ENCODE measurements at places on chromosomes 5 and 9. TPM values are rescaled to one million over a fixed set of nuclear protein-coding genes. Genes with fewer than 3 reads are reported as not detected.

RXFP3 gene
- not detected for total RNA-seq

- no peak for DNase-seq
These were observed 44.4 kb downstream of the ACTBL2 start for GRCh38 chr5:57437976-57438805.

TOR4A gene
- 9.8 TPM for total RNA-seq

GRCh38 chr9:93713716-93714115 is 137.3 kb downstream of the PHF2 start:
- no peak for DNase-seq

DNA sequence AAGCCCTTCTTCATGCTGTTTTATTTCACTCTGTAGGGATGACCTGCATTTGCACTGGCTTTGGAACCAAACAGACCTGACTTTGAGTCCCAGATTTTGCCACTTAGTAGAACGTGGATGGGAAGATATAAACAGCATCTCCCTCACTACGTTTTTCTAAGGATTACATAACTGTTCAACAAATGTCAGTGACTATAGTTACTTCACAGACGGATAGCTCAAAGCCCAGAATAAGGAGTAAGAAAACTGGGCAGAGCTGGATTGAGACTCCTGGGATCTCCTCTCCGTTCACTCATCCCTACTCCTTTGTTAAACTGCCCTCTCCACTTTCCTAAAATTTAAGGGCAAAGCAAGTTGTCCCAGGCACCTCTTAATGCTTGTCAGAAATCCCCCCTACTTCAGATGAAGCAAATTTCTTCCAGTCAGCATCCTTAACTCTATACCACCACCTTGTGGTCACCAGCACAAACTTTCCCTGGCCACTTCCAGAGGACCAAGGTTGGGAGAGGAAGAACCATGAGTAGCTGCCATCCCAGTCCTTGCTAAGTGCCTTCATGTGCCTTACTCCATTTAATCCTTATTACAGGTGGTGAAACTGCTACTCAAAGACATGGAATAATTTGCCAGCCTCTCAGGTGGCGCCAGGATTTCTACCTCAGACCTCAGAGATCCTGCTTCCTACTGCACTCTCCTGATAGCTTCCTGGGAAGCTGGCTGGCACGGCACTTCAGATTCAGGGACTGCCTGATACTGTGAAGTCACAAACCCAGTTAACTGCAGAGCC is 38.4 kb downstream of the EGR1 start:
- DNase-seq = no peak

SLC2A6 gene
- 4.4 TPM for total RNA-seq

- no peak for DNase-seq
These were observed 69.6 kb downstream of the C9 start for GRCh38 chr5:39294736-39295135.

NUTM2F gene
- not detected for total RNA-seq

DNA sequence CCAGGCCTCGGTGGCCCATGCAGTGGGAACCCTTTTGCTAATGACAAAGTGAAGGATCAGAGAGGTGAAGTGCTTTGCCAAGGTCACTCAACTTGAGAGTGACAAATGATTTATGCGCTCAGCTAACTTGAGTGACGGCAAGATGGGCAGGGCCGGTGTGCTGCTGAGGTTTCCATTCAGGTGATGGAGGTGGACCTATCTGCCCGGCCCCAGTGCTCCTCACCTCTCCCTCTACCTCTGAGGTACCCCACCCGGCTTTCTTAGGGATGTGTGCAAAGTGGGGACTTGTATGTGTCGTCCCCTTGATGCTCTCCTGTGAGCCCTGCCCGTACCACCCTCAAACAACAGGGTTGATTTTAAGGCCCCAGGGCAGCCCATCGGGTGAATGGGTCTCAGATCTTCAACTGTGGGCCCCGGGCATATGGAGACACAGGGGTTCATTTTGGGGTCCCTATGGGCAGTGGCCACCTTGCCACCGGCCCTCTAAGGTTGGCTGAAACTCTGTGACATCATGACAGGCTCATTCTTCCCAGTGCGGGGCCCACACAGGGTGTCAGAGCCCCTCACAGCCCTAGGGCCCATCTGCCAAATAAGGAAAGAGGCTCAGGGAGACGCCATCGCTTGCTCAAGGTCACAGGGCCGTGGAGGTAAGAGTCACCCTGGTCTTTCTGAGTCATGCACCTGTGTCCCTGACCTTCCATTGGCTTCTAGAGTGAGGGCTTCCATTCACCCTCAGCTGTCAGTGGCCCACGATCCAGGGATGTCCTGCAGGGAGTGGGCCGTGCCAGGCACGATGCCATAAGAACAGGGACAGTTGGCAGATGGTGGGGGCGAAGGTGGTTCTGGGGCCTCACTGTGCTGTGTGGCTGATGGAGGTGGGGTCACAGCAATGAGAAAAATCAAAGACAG is 170.6 kb upstream of the MVB12B start:
- DNase-seq = no peak

DNA sequence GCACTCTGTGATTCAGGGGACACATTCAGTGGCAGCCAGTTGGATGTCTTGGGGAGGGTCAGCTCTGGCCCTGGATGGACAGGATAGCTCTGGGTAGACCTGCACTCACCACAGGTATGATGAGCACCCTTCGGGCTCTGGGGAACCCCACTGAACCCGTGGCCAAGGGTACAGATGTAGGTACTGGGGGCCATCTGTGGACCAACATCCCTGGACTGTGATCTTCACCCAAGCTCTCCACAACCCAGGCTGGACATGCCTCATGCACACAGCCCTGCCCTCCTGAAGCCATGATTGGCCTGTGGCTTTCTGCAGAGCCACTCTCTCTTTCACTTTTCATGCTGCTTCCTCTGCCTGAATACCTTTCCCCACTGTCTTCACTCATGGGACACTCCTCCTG is 15.6 kb upstream of the ACSL6 start:
- DNase-seq = no peak

DNA sequence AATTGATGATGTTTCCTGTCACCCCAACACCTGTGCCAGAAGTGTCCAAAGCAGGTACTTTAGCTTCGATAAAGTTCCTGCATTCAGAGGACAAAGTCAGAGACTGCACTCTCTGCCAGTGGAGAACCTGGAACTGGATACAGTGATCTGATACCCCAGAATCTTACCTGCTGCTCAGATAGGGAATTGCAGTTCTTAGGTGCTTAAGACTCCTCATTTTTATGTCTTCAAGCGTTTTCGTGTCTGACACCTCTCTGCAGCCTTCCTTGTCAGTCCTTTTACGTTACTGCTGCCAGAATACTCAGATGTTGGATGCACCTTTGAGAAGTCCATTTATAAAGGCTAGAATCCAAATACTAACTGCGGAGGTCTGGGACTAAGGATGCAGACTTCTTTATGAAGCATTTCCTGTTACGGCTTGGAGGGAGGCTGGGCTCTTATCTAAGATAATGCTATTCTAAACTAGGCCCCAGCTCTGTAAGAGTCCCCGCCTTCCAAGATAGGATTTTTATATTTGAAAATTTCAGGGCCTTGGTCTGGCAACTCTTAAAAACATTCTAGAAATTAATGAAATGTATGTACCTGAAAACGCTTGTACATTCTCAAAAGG is 1.9 kb downstream of the ISOC1 start:
- no peak for DNase-seq

GFRA3 gene
- 1.3 TPM for total RNA-seq

DNA sequence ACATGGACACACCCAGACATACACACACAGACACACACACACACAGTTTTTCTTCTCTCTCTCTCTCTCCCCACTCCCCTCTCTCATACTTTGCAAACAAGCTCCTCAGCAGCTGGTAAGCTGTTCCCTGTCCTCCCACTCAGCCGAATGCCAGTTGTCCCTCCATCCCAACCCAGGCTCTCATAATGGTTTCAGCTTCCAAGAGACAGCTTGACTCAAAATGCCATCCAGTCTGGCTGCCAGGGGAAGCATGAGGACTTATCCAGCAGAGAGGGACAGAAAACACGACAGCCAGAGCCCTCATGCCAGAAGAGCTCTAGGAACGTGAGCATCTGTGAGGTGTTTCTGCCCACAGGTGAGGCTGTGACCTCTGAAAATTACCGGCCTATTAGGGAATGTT is 112.6 kb upstream of the SPDL1 start:
- no peak for DNase-seq

Measured in omental fat pad (tissue), 4 donors.